ENCODE measurements at places on chromosomes 2 and 18.

GRCh38 chr18:68766433-68766832 lies 31.4 kb upstream of the CCDC102B start:
- DNase-seq: no peak

- DNase-seq: no peak
Measured at GRCh38 chr2:204665207-204665606, 119.9 kb downstream of the PARD3B start.

GRCh38 chr2:195642027-195642678 lies 14.9 kb upstream of the SLC39A10 start:
- DNase-seq: no peak

DNA sequence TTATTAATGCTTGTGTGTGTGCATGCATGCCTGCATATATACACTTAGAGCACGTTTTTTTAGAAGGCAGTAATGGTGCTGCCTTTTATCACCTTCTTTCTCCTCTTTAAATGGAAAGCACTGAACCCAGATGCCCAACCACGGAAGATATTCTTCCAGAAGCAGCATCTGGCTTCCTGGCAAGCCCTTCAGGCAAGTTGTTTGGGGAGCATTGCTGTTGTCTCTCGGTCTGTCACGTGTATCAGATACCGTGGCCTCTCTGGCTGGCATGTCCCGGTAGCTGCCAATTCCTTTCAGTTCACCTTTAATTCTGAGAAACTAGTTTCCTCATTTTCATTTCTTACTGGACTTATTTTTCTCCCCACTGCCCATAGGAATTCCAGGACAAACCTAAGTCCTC lies 587.8 kb downstream of the ARHGAP15 start:
- no peak for DNase-seq

GRCh38 chr2:65016789-65017188 lies 27.6 kb downstream of the SLC1A4 start:
- DNase-seq: no peak

- DNase-seq: no peak
Measured at GRCh38 chr2:15049096-15049993, 416.8 kb downstream of the LRATD1 start.

- no peak for DNase-seq
Measured at GRCh38 chr2:207514451-207514850, 15.3 kb upstream of the CREB1 start.

Measured in caudate nucleus (tissue), 63 donors.